ENCODE measurements at places on chromosomes 2 and 18.

GRCh38 chr2:36333350-36334012 is 22.1 kb upstream of the CRIM1 start:
- DNase-seq, result no peak

DNA sequence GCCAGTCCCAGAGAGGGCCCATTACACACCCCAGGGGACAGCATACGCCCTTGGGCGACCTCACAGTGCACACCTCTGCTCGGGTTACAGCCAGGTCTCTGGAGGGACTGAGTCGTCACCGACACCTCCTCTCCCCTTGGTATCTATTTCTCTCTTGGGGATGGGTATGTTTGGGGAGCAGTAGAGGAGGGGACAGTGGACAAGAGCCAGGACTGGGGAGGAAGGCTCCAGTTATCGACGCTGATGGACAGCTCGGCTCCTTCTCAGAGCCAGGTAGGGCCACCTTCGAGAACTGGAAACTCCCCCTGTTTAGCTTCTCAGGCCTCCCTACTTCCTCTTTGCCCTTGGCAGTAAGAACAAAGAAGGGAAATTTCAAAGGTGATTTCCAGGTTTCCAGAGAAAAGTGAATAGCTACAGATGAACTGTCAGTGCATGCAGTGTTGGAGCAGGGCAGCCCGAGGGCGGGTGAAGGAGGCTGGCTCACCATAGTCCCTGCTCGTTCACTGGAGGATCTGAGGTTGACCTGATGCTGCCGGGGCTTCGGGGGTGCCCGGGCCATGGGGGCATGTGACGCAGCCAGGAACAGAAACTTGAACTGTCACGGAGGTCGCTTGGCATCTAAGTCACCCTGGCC is 4.4 kb upstream of the SEMA4C start:
- peak; percentile 62 for DNase-seq

DNA sequence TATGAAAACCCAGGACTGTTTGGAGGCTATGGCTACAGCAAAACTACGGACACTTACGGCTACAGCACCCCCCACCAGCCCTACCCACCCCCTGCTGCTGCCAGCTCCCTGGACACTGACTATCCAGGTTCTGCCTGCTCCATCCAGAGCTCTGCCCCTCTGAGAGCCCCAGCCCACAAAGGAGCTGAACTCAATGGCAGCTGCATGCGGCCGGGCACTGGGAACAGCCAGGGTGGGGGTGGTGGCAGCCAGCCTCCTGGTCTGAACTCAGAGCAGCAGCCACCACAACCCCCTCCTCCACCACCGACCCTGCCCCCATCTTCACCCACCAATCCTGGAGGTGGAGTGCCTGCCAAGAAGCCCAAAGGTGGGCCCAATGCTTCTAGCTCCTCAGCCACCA is 12.1 kb downstream of the HOXD3 start:
- no peak for DNase-seq

GRCh38 chr2:61537277-61537949 is 743 bp downstream of the XPO1 start:
- peak; percentile 74 for DNase-seq

GRCh38 chr2:42140496-42140895 is 28.7 kb upstream of the EML4 start:
- DNase-seq, result no peak

DNA sequence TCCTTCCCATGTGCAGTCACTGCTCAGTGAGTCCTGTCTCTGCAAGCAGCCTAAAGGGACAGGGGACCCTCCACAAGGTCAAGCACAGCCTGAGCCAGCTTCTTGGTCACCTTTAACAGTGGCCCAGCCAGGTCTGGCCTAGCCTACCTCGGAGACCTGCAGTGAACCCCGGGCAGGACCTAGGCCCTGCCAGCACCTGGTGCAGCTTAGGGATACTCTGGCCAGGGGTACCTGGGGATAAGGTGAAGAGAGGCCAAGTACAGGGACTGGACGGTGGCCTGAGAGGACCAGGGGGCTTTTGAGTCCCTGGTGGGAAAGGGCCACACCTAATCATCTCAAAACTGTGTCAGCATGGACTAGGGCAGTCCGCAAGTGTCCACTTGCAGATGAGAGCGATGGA is 67.8 kb downstream of the EMX1 start:
- DNase-seq, result no peak

DNA sequence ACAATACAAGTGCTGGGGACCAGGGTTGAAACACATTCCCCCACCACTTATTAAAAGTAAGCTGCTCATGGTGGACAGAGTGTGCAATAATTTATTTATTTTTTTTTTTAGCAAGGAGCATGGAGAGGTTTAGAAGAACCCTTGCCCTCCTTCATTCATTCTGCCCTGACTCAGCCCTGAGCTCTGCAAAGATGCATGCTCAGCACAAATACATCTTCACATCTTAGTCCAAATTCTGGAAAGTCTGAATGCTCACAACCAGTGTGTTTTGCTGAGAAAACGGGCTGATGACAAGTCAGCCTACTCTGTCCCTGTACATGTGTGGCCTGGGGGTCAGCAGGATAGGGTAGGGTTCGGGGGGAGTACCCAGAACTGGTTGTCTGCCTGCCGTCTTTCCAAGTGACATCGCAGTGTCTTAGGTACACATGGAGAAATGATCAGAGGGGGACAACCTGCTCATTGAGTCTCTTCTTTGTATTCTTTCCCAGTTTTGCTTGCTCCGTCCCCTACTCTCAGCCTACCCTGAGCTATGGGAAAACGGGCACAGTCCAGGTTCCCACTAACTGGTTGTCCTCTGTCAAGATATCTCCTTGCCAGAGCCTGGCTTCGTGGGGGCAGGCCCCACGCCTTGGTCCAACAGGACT is 76.4 kb downstream of the ADD2 start:
- no peak for DNase-seq

GRCh38 chr2:203900253-203900652 is 32.7 kb downstream of the CTLA4 start:
- DNase-seq, result no peak

- no peak for DNase-seq
Measured at GRCh38 chr2:38771632-38772031, 6.4 kb upstream of the GEMIN6 start.

GRCh38 chr18:63067939-63068338 is 251.6 kb downstream of the BCL2 start:
- no peak for DNase-seq

DNA sequence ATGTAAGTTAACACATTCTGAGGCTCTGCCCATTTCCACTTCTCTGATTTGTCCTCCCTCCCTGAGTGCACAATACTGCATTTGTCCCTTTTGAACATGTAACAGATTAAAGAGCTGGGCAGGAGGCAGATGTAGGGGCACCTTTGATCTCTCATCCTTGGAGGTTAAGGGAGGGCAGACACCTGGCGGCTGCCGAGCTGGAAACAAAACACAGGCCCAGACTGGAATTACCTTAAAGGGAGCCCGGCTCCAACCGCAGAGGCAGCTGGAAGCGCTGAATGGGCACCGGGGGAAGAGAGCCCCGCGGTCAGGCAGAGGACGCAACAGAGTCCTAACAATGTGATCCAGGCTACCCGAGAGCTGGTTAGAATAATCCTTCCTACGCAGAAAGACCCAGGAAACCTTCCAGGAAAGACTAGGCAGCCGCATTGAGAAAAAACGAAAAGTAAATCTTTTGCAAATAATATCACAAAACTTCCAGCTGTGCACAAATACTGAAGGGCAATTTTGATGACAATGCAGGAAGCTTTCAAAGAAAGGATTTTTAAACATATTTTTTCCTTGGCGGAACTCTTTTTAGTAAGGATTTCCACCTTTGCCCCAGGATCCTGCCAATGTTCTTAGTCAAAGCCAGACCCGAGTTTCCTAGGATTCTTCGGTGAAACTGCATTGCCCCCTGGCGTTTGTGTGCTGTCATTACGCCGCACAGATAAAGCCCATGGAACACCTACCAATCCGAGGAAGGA is 216.0 kb downstream of the TGIF1 start:
- peak; percentile 95 for DNase-seq

DNA sequence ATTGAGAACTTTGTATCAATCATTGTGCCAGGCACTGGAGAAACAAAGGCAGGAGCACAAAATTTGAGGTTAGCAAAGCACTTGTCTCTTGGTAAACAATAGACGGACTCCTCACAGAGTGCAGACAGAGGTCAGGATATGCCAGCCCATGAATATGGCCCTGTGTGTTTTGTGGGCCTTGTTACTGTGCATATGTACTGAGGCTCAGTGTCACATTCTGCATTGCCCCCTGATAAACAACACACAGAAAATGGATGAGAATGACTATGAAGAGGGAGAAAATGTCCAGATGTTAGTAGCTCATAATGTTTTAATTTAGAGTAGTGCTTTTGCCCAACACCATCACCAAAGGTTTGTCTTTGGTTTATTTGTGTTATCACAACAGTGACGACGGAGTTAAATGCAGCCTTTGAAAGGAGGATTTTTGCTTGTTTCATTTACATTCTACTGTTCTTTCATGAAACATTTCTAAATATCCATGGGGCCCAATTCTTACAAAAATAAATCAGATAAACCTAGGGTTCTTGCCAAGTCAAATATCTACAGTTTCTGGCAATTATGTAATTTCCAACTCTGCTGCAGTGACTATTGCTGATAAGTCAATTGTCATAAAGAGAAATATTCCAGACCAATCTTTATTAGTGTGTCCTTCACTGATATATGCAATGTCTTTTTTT is 14.6 kb upstream of the NT5C1B start:
- DNase-seq, result no peak

DNA sequence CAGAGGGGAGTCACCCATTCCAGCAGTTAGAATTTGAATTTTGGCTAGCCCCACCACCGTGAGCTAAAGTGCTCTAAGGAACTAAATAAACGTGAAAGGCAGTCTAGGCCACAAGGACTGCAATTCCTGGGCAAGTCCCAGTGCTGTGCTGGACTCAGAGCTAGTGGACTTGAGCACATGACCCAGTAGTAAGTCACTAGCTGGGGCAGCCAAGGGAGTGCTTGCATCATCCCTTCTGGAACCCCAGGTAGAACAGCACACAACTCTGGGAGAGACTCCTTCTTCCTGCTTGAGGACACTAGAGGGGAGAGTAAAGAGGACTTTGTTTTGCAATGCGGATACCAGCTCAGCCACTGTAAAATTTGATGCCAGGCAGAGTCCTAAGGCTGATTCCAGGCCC is 672.2 kb downstream of the CPS1 start:
- DNase-seq, result no peak

DNA sequence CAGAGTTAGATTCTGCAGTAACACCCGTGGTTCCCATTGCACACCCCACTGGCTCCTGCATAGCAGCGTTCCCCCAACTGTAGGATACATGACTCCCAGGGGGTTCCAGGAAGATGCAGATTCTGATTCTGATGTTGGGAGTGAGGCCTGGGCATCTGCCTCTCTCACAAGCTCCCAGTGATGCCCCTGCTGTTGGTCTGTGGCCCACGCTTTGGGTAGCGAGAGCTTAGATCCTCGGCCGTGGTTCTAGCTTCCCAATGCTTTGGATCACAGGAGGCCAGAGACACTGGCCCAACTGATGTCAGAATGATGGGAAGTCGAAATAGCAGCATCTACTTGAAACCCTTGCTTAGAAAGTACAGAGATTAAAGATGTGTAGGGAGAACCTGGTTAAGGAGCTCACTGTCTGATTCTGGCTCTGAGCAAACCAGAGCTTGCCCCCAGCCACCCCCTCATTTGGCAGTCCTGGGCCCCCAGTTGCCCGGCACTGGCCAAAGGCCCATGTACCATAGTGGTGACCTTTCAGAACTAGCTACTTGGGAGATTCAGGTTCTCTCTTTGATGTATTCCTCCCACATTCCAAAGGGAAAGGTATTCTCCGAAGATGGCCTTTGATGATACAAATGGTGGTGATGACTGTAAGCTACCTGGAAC is 197.5 kb downstream of the FAM210A start:
- no peak for DNase-seq

DNA sequence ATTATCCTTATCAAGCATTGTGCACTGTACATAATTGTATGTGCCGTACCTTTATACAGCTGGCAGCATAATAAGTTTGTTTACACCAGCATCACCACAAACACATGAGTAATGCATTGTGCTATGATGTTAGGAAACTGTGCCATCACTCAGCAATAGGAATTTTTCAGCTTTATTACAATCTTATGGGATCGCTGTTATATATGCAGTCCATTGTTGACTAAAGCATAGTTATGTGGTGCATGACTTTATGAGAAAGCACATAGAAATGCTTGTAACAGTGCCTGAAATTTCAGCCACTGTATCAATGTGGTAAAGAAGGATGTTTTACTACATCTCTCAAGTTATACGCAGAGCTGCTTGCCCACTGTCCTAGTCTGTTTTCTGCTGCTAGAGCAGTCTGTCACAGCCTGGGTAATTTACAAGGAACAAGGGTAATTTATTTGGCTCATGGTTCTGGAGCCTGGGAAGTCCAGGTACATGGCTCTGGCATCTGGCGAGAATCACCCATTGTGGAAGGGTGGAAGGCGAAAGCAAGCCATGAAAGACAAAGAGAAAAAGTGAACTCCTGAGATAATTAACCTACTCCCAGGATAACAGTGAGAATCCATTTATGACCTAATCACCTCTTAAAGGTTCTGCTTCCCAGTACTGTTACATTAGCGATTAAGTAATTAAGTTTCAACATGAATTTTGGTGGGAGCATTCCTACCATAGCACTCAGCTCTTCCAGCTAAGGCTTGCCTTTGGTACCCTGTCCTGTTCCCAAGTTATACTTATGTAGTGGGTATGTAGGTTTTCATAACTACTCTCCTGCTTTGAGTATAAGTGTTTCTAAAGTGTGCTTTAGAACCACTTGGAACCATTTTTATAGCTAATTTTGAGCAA is 4.6 kb downstream of the MAP3K20 start:
- no peak for DNase-seq

DNA sequence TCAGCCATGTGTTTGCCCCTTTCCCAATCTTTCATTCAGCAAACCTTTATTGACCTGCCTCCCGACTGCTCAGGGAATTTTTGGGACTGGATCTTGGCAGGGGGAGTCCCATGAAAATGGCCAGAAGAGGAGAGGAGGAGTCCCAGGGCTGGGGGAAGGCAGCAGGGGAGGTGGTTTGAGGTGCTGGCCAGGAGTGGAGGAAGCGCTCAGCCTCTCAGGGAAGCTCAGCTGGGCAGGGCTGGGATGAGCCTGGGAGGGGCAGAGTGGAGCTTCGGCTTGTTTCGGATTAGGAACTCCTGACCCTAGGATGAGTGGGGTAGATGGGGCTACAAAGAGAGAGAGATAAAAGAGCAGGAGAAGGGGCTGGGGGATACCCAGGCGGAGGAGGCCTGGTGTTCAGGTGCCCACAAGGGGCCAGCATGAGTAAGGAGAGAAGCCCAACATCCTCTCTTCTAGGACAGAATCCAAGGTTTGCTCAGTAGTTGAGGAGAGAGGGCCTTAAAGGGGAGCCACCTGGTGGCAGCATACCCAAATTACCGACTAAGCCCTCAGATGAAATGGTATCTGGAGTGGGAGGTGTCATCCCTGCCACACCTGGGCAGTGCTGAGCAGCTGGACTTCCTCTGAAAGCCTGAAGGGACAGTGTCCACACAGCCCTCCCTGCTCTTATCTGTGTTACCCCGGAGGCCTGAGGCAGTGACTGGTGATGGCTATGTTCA is 91.1 kb downstream of the INHBB start:
- DNase-seq, result peak; percentile 41
